Activated CD4-positive, alpha-beta T cell treated with anti-CD3 and anti-CD28 coated beads, Interleukin-2, amount 10 ng/mL, durations not matched to agents 7 days and 5 days (primary cell): ENCODE measurements at places on chromosomes 4 and X.

DNA sequence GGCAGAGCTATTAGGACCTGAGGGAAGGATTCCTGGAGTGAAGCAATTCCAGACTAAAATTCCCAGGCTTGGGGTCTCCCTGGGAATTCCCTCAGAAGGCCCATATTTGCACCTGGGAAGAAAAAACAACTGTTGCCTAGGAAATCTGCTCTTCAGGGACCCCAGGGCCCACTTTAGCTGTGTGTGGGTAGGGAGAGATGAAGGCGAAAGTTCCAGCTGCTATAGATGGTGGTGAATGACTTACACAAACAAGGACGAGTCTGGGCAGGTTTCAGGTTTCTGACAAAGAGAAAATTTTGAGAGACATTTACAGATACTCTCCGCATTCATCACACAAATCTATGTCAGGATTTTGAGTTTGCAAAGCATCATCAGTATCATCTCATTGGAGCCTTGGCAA is 126.1 kb downstream of the GPC3 start:
- no peak for DNase-seq

GRCh38 chr4:31370866-31371465 is 650.8 kb downstream of the PCDH7 start:
- no peak for DNase-seq

GRCh38 chr4:88737307-88737941 is 39.8 kb upstream of the NAP1L5 start:
- peak; percentile 39 for DNase-seq

GRCh38 chrX:97639526-97639925 is 755.8 kb downstream of the RPA4 start:
- no peak for DNase-seq

GRCh38 chr4:140099983-140100382 is 54.0 kb downstream of the MAML3 start:
- DNase-seq = peak; percentile 19

DNA sequence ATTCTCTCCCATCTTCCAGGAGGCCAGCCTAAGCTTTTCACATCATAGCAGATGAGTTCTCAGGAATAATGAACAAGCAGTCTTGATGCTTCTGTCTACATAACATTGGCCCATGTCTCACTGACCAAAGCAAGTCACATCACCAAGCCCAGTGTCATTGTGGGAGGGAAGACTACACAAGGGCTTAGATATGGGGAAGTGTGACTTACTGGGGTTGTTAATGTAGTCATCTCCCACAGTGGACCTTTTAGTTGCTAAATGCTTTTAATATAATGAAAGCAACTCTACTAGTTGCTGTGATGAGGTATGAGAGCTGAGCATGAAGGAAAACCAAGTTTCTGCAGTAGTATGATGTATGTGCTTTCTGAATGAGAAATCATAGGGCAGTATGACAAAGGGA is 40.5 kb downstream of the TSPAN7 start:
- DNase-seq = no peak

DNA sequence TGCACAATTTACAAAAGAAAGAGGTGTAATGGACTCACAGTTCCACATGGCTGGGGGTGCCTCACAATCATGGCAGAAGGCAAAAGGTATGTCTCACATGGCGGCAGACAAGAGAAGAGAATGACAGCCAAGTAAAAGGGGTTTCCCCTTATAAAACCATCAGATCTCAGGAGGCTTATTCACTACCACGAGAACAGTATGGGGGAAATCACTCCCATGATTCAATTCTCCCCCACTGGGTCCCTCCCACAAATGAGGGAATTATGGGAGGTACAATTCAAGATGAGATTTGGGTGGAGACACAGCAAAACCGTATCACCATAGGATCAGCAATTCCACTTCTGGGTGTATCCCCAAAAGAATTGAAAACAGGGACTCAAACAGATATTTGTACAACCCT is 97.5 kb upstream of the STX18 start:
- no peak for DNase-seq

DNA sequence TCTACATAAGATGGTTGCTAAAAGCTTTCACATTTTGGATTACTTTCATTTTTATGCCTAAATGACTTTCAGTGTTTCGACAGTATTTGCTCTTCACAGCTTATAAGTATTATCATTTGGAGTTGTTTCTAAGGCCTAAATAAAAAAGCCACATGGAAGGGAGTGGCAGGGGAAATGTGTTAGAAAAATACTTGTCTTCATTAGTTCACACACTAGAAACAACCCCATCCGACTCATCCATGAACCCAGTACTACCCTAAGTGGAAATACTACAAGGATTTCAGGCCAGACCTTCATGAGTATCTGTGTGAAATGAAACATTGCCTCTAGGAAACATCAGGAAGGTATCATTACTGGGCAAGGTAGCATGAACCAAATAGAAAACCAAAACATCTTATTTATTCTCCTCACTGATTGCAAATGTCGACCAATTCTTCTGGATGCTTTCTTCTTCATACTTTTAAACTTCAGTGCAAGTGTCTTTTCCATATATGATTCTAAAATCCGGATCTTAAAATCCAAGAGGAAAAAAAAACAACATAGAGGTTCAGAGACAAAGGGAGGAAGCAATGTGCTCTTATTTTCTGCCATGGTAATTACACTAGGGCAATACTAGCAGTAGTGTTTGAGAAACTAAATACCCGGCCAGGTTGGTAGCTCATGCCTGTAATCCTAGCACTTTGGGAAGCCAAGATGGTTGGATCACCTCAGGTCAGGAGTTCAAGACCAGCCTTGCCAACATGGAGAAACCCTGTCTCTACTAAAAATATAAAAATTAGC is 349.4 kb downstream of the ARHGAP24 start:
- DNase-seq = no peak

GRCh38 chrX:108117988-108118387 is 26.4 kb downstream of the ATG4A start:
- DNase-seq = no peak

GRCh38 chr4:187665086-187665485 is 330.5 kb upstream of the ZFP42 start:
- DNase-seq = no peak

- DNase-seq = no peak
These were observed 25.7 kb upstream of the TMPRSS11A start for GRCh38 chr4:67988991-67989390.

- DNase-seq = no peak
These were observed 53.1 kb downstream of the CCNI start for GRCh38 chr4:77022560-77023179.

GRCh38 chrX:129600981-129601424 is 53.8 kb downstream of the APLN start:
- peak; percentile 32 for DNase-seq

DNA sequence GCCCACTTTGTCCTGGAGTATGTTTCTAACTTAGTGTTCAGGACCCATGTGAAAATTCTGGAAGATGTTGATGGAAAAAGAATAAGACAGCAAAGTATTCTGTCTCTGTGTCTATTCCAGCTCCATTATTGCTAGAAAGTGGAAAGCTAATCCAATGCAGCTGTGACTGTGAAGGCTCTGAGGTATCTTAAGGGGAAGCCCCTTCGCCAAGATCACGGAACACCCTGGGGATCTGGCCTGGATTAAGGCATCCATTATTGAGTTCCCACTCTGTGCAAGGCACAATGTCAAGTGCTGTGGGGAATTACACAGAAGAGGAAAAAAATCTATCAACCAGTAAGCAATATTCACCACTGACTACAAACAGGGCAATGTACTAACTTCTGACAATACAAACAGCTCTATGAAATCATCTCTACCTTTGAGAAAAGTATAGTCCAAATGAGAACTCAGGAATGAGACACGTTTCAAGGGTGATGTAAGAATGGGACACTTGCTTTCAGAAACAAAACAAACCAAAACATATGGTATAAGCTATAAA is 222.1 kb downstream of the LDB2 start:
- DNase-seq = no peak

DNA sequence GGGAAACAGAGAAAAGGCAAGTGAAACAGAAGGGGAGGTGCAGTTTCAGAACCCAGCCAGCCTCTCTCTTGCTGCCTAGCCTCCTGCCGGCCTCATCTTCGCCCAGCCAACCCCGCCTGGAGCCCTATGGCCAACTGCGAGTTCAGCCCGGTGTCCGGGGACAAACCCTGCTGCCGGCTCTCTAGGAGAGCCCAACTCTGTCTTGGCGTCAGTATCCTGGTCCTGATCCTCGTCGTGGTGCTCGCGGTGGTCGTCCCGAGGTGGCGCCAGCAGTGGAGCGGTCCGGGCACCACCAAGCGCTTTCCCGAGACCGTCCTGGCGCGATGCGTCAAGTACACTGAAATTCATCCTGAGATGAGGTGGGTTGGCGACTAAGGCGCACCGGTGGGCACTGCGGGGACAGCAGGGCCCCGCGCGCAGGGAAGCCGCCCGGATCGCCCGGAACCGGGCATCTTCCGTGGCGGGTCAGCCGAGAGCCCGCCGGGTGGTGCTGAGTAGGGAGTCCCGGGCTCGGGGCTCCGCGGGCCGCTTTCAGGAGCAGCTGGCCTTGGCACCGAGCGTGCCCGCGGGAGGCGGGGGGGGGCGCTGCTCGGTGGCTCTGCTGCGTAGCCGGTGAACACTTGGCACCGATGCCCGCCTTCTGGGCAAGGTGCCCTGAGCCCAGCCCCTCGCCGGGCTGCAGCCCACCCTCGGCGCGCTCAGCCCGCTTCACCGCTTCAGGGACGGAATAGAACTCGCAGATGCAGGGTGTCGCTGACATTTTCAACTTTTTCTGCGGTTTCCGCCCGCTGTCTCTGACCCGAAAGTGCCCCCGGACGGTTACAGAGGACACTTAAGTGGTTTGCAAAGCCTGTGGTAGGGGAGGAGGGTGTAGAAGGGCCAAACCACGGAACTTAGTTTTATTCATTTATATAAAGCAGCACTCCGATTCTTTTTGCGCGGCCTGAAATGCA is at the start of gene CD38:
TSS of gene CD38 (plus strand) at position 40 of the 953 bp plus-strand sequence. CDS start at position 127, 87 bp downstream.
- DNase-seq = peak; percentile 75

GRCh38 chrX:85109235-85109634 is 105.6 kb downstream of the APOOL start:
- DNase-seq = no peak

DNA sequence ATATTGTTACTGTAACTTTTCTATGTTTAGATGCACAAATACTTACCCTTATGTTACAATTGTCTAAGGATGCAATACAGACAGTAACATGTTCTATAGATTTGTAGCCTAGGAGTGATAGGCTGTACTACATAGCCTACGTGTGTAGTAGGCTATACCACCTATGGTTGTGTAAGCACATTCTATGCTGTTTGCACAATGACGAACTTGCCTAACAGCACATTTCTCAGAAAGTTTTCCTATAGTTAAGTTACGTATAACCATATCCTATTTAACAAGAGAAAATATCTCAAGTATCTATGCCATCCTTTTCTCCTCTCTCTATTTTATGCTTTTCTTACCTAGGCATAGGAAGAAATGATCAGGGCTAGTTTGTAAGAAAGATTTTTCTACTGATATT is 710.8 kb upstream of the HTR2C start:
- no peak for DNase-seq

DNA sequence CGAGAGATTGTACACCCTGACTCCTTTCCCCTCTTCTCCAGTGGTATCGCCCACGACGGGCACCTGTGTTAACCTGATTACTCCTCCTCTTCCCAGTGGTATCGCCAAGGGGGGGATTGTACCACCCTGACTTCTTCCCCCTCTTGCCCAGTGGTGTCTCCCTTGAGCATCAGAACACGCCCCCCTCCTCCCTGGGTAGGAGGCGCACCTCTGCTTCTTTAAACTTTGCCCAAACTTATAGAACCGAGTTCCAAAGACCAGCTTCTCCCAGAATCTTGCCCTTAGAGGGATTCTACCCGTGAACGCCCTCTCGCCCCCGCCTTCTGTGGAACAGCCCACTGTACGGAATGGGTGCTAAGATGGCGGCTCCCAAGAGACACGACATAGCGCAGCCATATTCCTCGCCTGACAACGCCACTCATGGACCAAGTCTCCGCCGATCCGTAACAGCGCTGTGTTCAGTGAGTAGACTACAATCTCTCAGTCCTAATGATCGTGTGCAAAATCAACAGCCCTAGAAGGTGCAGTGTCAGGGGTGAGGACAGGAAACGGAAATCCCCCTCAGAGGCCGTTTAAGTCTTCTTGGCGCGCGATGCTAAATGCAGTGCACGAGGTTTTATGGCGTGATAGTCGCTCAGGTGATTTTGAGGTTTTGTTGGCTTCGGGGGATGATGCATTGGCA is 4.2 kb upstream of the ZNF157 start:
- peak; percentile 66 for DNase-seq

DNA sequence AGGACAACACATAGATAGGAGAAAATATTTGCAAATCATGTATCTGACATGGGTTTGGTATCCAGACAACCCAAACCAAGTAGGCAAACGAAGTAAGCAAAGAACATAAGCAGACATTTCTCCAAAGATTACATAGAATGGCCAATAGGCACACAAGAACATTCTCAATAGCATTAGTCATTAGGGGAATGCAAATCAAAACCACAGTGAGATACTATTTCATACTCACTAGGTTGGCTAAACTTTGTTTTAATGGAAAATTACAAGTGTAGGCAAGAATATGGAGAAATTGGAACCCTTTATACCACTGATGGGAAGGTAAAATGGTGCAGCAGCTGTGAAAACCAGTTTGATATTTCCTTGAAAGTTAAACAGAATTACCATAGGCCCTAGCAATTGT is 74.7 kb downstream of the CHRNA9 start:
- no peak for DNase-seq

GRCh38 chr4:139555705-139556070 is 331 bp downstream of the SETD7 start:
- DNase-seq = no peak

GRCh38 chrX:16839219-16839851 is 30.8 kb downstream of the RBBP7 start:
- no peak for DNase-seq

DNA sequence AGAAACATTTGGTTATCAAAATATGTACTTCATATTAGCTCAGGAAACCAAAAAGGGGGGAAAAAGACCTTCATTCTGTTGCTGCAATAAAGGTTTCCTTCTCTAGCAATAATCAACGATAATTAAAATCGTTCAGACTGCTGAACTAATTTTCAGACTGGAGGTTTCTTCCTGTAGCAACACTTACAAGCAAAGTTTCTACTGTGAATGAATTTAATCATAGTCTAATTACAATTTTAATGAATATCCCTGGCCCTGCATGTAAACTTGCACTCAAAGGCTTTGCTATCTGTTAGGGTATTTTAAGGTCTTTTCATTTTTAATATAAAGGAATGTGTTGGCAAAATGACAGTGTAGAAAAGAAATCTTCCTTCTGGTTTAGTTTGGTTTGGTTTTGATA is 265.2 kb downstream of the QDPR start:
- DNase-seq = no peak

DNA sequence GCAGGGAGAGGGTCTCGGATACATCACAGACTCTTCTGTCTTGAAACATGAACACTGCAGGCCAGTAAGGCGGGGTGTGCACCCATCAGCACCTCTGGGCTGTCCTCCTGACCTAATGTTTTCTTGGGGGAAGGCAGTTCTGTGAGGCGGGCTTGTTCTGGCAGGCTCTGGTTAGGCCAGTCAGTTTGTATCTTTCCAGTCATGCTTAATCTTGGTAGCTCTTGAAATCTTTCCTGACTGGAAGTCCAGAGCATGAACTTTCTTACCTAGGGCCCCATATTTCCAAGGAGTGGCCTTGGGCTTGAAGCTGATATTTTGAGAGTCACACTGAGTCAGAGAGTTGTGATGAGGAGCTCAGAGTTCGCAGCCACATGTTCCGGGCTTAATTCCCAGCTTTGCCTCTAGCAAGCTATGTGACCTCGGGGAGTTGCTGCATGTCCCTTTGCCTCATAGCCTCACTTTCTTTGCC is 54.2 kb upstream of the RASSF6 start:
- no peak for DNase-seq
